ENCODE measurements at places on chromosomes 12 and 14.
A peak's percentile ranks its signal among the peaks of the same experiment; 100 is the strongest.

- no peak for DNase-seq
Observed at GRCh38 chr14:64700894-64701293, 3.3 kb upstream of the PLEKHG3 start.

GRCh38 chr12:100963381-100963780 is 168.8 kb downstream of the ANO4 start:
- no peak for DNase-seq

DNA sequence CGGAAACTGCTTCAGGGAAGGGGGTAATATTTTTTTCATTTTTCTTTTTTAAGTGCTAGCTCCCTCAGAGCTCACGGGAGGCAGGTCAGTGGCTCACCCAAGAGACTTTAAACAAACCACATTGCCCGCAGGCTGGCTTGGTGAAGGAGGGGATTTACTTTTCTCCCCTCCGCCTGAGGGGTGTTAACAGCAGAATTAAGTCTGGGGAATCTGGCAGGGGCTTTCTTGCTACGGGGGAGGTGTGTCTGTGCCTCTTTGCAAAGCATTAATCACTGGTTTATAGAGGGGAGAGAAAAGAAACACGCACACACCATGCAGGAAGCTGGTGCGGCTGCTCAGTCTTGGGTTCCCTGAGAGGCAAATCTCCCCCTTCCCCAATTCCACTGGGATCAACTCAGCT is 26.2 kb upstream of the TBX3 start:
- no peak for DNase-seq

GRCh38 chr12:1844223-1844622 is 23.9 kb downstream of the LRTM2 start:
- no peak for DNase-seq

DNA sequence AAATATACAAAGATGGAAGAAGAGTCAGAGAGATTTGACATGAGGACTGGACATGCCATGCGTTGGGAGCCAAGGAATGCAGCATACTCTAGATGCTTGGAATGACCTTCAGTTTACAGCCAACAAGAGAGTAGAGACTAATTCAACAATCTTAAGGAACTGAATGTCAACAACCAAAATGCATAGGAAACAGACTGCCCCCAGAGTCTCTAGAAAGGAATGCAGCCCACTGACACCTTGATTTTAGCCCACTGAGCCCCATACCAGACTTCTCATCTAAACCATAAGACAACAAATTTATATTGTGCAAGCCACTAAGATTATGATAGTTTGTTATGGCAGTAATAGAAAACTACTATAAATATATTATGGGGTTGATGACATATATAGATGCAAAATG is 611.2 kb downstream of the RPS29 start:
- no peak for DNase-seq

DNA sequence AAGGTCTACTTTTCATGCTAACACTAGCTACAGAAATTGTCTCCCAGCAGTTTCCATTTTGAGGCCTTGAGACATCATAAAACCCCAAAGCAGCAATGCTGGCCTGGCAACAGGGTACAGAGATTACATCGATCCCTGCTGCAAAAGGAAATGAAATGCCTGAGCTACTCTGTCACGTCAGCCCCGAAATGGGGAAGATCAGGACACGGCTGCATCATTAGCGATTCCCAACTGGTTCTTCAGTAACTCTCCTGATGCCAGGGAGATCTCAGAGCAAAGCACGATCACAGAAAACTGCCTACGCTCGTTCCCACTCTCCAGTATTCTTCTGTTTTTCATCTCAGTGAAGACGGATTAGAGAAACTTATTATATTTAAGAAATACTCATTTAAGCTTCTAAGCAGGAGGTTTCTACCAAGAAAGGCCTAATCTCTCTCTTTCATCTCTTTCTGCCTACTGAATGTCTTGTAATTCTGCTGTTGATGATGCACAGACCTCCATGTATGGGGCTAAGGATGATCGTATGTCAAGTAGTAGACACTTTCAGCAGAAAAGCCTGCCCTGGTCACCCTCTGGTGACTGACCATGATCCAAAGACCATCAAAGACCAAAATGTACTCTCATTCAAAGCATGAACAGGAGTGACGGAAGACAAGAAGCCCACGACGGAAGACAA is 168.5 kb downstream of the RIMBP2 start:
- no peak for DNase-seq

GRCh38 chr14:67641902-67642749 is 22.4 kb downstream of the ARG2 start:
- DNase-seq = peak; percentile 40

- DNase-seq = no peak
Observed at GRCh38 chr14:102544046-102544746, 34.6 kb upstream of the ANKRD9 start.

DNA sequence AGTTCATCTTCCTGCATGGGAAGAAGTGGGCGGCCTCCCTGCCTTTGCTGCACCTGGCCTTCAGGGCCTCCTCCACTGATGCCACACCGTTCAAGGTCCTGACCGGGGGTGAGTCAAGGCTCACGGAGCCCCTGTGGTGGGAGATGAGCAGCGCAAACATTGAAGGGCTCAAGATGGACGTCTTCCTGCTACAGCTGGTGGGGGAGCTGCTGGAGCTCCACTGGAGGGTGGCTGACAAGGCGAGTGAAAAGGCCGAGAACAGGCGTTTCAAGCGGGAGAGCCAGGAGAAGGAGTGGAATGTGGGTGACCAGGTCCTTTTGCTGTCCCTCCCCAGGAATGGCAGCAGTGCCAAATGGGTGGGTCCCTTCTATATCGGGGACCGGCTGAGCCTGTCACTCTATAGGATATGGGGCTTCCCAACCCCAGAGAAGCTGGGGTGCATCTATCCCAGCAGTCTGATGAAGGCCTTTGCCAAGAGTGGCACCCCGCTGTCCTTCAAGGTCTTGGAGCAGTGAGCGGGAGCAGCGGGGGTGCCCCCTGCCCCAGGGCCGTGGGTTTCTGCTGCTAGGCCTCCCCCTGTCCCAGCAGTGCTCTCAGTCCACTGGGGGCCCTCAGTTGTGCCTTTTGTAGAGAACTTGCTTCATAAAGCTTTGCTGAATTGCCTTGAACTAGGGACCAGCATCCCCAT is 12.4 kb downstream of the CBLN3 start:
- DNase-seq = no peak

DNA sequence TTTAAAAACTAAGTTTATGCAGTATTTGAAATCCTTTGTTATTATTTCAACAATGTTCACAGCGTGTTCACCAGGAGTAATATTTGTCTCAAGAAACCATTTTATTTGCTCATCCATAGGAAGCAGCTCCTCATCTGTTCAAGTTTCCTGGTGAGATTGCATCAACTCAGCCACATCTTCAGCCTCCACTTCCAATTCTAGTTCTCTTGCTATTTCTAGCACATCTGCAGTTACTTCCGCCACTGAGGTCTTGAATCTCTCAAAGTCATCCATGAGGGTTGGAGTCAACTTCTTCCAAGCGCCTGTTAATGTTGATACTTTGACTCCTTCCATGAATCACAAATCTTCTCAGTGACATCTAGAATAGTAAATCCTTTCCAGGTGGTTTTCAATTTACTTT is 18.0 kb downstream of the CLEC9A start:
- DNase-seq = no peak

DNA sequence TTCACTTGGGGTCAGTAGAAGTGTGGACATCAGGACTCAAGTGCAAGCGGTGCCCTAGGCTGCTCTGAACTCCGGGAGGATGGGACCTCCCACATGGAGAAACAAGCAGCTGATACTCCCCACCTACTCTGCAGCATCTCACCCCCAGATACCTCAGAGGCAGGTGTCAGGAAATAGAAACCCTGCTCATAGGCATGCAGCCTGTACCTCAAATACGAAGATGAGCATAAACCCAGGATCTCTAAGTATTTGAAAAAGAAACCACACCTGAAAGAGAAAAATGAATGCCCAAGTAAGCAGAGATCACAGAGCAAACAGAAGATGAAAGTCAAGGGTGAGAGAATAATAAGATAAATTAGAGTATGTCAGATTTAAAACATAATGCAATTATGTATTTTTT is 75.6 kb upstream of the WSCD2 start:
- no peak for DNase-seq

DNA sequence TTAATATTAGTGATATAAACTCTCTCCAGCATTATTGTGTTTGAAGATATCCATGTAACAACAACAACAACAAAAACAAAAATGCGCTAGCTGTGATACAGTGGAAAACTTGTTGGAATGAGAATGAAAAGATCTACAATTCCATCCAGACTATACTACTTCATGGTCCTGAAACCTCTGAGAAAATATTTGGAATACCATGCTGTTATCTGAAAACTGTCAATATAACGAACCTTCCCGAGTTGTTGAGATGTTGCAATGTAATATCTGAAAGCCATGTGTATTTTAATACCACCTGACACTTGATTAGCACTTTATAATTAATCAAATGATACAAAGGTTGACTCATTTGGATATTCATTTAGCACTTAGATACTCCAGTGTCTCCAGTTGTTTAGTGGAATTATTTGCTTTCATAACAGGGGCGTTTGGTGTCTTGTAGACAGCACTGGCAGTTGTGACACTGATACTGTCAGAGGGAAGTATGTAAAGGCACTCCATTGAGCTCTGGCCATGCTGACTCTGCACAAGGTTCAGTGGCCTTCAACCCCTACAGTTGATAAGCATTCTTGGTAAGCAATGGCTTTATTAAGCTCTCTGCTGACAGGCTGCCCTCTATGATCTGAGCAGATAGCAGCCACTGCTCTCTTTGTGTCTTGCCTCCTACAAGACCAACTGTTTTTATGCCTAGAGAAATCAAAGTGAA is 447.1 kb upstream of the SEL1L start:
- DNase-seq = no peak

GRCh38 chr14:93994919-93995682 is 2.0 kb upstream of the CCDC197 start:
- peak; percentile 63 for DNase-seq

DNA sequence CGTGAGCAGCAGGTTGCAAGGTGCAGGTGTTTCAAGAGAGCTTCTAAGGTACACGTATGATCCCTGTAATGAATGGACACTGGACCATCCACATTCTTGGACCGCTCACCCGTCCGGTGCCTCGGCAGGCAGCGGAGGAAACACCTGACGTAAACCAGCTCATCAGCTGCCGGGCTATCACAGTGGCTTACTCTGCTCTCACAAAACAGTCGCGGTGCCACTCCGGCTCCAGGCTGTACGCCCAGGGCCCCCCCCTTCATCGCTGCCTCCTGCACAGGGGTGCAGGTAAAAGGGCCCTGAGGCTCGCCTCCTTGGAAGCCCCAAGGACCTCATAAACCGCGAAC is 436 bp downstream of the VPS33A start:
- peak; percentile 42 for DNase-seq

DNA sequence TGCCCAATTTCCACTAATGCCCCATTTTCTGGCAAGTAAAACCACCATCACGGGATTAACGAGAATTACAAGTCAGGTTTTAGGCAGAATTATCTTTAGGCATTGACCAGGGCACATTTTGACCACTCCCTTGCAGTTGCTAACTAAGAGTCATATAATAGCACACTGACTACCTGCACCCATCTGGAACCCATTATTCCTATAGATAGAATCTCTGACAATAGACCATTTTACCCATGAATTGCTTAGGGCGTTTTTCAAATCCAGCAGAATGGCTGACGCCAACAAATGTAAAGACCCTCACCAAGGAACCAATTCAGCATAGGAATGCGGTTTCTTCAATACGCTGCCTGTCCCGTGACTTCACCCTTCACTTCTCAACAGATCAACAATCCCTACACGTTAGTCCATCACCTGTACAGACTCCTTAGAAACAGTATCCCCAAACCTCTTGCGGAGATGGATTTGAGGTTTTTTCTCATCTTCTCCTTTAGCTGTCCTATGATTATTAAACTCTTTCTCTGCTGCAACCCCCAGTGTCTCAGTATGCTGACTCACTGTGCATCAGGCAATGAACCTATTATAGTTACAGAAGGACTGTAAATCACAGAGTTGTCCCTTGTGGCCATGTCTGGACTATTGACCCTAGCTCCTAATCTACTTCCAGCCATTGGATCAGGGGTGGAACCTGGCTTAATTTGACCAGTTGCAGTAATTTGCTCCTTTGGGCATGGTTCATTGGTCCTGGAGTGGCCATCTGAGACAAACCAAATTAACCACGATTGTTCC is 177.3 kb upstream of the PLXNC1 start:
- DNase-seq = no peak

DNA sequence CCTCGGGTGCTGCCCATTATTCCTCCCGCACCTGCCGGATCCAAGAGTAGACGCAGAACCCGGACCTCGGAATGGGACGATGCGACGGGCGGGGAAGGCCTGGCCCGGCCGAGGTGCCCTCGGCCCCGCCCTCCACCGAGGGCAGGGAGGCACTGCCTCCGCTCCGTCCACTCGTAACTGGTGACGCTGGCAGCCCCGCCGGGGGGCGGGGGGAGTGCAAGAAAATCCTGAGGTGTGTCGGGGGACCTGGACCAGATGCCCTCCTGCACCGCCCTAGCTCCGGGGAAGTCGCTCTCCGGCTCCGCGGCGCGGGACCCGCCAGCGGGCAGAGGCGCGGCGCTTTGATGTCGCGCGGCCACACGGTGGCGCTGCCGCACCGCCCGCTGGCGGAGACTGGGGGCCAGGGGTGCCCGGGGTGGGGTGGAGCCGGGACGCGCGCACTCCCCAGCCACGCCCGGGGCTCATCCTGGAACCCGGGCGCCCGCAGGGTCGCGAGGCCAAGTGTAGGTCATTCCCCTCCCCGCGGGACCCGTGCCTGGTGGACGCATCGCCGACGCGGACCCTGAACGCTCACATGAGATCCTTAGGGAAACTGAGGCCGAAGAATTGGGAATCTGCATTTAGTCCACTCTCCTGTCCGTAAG is 202.8 kb downstream of the TTC8 start:
- DNase-seq = peak; percentile 62

DNA sequence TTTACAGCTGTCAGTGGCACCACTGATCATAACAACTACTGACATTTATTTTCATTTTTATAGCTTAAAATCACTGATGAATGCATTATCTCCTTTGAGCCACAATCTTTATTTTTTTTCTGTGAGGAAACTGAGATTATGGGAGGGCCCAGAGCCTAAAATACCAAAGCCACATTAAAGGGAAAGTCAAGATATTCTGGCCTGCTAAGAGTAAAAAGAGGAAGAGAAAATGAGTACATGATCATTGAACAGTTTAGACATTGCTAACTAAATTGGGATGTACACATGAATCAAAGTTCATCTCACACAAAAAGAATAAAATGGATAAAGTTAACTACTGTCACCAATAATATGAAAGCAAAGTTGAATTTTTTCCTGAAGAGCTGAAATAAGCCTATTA is 170.5 kb upstream of the GARIN2 start:
- no peak for DNase-seq

GRCh38 chr14:32865827-32866376 is 72.8 kb upstream of the NPAS3 start:
- DNase-seq = no peak
